Vagina (tissue), 2 donors: ENCODE measurements at places on chromosomes 13 and 19. TPM values are rescaled to one million over a fixed set of nuclear protein-coding genes. Genes with fewer than 3 reads are reported as not detected.

DNA sequence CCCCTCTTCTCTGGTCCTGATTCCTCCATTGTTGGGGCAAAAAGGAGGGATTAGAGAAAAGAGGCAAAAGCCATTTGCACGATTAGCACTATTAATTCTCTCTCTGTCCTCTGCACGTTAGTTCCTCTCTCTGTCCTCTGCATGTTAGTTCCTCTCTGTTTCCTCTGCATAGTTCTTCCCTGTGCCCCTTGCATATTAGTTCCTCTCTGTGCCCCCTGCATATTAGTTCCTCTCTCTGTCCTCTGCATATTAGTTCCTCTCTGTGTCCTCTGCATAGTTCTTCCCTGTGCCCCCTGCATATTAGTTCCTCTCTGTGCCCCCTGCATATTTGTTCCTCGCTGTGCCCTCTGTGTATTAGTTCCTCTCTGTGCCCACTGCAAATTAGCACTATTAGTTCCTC is 847.2 kb upstream of the GPC6 start:
- no peak for DNase-seq

GRCh38 chr13:27018882-27019281 is 152.7 kb downstream of the USP12 start:
- DNase-seq = no peak

DNA sequence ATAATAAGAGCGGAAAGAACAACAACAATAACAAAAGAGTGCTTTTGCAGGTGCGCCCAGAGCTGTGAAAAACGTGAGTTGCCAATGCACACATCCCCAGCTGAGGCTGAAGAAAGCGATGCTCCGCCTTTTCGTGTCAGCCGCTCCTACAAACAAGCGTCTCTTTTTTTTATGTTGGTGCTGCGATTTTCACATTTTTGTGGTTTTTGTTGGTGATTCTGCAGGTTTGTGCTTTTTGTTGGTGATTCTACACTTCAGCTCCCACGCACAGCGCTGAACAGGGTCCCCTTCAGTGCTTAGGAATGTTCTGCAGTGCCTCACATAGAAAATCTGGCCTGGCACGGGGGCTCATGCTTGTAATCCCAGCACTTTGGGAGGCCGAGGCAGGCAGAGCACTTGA is 7.3 kb upstream of the SBK3 start:
- no peak for DNase-seq

GRCh38 chr13:35474496-35475211 is 1.8 kb downstream of the MAB21L1 start:
- no peak for DNase-seq

DNA sequence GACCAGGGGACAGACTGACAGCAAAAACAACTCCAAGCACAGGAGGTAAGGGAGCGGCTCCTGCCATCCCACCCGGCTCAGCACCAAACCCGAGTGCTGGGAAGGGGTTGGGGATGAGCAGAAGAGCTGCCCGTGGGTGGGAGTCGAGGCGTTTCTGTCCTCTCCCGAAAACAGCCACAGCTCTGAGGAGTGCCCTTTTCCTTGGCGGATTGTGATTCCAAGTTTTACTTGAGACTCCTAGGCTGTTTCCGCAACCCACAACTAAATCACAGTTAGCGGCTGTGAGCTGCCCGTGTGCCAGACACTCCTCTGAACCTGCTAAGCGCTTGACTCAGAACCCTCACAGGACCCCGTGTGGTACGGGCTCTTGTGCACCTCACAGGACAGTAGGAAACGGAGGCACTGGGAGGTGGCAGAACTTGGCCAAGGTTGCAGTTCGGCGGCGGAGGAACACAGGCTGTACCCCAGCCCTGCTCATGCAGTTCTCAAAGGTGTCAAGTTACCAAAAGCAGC is 21.4 kb downstream of the CFAP97D2 start:
- no peak for DNase-seq

The TUBB4A gene
- 5.6 TPM for total RNA-seq

The SBSN gene
- total RNA-seq = 162 TPM

The RDH8 gene
- not detected for total RNA-seq

The HOMER3 gene
- 30.9 TPM for total RNA-seq
